Ovary (tissue), 10 donors: ENCODE measurements at places on chromosomes 12 and 14.

DNA sequence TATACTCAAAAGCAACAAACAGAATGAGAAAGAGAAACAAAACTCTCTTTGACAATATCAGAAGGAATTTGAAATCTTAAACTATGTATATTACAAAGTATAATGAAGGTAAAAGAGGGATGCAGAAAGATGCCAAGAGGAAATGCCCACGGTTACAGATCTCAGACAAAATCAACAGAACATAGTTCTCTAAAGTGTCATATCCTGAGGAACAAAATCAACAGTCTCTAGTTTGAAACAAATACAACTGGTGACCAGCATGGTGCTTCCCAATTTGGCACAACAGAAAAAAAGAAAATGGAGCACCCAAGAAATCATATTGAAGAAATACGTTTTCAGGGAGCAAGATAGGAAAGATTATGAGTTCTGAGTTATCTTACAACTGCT, 116.5 kb downstream of the METTL25 start:
- DNase-seq, result no peak

DNA sequence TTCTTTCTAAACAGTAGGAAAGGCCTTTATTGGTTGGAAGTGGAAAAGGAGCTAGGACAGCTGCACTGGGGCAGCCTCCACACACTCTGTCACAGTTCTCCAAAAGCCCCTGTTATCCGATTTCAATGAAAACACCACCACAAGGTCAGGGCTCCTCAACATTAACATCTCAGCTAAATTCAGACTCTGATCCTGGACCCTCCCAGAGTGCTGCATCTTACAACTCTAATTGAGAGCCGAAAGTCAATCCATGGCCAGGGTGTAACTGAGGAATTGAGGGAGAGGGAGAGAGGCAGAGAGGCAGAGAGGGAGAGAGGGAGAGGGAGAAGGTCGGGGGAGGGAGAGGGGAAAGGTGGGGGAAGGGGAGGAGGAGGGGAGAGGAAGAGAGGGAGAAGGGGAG, 32.1 kb downstream of the DICER1 start:
- DNase-seq, result no peak

- no peak for DNase-seq
Measured at GRCh38 chr12:29053567-29053966, 95.5 kb upstream of the FAR2 start.

GRCh38 chr14:23513005-23513817, 38.4 kb downstream of the ZFHX2 start:
- DNase-seq, result no peak

- DNase-seq, result no peak
Measured at GRCh38 chr14:72104011-72104613, 171.9 kb downstream of the RGS6 start.

GRCh38 chr14:101227611-101228594, 324.4 kb upstream of the RTL1 start:
- DNase-seq, result no peak

DNA sequence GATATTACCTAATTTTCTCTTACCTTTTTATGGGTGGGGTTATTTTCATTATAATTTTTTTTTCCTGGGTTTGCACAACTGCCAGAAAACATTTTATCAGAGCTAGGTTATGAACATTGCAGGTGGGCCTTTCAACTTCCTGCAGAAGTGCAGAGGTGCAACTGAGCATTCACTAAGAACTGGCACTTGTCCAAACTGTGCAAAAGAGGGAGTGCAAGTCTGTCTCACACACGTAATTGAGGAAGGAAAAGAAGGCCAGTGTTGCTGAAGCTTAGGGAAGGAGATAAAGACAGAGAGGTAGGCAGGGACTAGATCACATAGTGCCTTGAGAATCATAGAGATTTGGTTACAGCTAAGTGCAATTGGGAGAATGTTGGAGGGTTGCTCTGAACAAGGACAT, 14.1 kb upstream of the AMN1 start:
- no peak for DNase-seq

GRCh38 chr14:24734917-24735500, 101.0 kb upstream of the GZMB start:
- no peak for DNase-seq

GRCh38 chr12:65343801-65344200, 65.3 kb downstream of the MSRB3 start:
- DNase-seq, result no peak

DNA sequence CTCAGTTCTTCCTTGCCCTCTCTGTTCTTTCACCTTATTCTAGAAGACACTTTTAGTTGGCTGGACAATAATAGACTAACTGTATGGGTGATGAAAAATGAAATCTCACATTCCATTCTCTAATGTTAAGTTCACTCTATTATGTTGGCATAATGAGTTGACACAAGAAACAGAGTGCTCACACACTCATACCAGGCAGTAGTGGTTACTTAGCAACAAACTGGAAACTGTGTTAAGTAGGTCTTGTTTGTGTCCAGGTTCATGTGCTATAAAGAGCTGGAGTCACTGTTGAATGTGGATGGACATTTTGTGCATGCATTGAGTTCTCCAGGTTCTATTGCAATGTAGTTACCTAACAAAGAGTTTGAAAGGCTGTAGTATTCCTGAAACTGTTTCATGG, 16.9 kb upstream of the PPP4R4 start:
- DNase-seq, result no peak

GRCh38 chr12:130195369-130195768, 33.1 kb downstream of the FZD10 start:
- DNase-seq, result no peak

DNA sequence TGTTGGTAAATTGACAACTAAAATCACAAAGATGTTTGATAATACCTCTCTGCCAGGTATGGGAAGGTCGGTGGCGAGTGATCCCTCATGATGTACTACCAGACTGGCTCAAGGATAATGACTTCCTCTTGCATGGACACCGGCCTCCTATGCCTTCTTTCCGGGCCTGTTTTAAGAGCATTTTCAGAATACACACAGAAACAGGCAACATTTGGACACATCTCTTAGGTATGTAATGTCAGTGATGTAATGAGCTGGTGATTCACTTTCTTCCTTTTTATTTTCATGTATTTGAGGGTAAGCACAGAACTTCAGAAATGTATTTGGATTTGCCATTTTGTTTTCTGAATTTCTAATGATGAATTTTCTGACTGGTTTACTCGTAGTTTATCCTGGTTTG, 42.6 kb upstream of the LRTM2 start:
- DNase-seq, result no peak

- DNase-seq, result no peak
Measured at GRCh38 chr14:82655770-82656169, 1122.1 kb upstream of the SEL1L start.

DNA sequence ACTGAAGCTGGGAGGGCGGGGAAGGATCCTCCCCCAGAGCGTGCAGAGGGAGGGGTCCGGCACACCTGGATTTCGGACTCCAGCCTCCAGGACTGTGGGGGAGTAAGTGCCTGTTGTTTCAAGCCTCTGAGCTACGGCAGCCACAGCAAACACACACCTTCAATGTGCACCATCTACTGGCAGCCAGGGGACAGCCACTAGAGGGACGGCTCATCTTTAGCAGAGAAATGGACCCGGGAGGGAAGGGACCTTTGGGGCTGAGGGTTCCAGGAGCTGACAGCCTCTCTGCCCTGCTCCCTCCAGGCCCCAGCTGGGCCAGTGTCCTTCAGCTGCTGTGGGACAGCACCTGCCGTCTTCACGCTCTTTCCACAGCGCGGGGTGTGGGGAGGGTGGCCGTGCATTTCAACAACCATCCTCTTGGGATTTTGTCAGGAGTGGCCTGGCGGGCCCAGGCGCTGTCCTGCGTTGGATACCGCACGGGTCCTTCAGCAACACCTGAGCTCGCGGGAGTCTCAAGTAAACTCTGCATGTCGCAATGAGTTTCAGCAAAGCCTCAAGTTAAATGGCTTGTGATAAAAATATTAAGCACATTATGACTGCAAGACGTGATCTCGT, 209.2 kb upstream of the C14orf180 start:
- DNase-seq, result no peak

DNA sequence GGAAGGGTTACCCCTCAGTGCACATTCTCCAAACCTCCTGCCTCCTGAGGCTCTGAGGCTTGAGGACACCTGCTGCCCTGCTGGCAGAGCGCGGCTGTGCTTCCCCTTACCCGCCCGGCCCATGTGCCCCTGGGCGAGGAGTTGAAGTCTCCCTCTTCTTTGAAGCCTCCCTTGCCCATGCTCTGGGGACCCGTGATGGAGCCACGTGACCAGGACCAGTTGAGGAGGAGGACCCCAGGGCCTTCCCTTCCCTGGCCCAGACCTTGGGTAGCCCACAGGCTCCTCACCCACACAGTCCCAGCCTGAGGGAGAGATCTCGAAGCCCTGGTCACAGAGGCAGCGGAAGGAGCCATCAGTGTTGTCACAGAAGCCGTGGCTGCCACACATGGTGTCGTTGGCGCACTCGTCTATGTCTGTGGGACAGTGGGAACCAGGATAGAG, 12.9 kb downstream of the ISCA2 start:
- no peak for DNase-seq

GRCh38 chr14:89364316-89364715, 52.7 kb downstream of the FOXN3 start:
- DNase-seq, result no peak

DNA sequence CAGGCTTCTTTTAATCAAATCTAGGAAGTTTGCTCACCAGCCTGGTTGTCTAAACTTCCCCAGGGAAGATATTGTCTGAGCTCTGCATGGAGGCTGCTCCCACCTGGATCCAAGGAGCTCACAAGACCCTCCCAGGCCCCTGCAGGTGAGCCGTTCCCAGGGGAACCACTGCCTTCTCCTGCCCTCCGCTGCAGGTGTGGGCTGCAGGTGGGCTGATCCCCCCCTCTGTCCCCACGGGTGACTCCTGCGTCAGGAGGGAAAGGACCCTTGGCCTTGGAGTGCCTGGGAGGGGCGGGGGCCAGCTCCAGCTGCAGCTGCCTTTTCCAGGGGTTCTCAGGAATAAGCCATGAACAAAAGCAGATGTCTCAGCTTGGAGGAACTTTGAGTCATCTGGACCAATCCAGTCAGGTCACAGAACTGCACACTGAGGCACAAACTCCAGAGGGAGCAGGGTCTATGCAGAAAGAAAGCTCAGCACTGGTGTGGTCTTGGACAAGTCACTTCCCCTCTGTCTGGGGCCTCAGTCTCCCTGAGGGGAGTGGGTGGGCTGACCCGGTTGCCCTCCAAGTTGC, 246.6 kb upstream of the RTL1 start:
- no peak for DNase-seq

- DNase-seq, result no peak
Measured at GRCh38 chr14:93980456-93981201, 4.3 kb upstream of the ASB2 start.

DNA sequence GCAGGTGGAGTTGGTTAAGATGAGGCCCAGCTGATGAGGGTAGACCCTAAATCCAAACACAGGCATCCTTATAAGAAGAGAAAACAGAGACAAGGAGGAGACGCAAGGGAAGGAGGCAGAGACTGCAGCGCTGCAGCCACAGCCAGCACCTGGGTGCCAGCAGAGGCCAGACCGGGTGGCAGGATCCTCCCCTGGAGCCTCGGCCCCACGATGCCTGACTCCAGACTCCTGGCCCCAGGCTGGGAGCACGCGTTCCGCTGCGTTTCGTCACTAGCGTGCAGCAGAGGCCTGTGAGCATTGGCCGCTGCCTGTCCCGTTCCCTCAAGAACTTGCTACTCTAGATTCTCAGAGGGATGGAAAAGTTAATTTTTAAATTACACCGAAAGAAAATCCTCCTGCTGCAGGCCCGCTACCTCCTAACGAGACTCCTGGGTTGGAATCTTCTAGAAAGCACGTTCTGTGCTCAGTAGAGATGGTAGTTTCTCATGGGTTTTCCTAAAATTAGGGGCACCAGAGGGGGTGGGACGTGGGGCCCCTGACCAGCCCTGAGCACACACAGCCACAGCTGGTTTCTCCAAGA, 57.7 kb upstream of the FBRSL1 start:
- no peak for DNase-seq

DNA sequence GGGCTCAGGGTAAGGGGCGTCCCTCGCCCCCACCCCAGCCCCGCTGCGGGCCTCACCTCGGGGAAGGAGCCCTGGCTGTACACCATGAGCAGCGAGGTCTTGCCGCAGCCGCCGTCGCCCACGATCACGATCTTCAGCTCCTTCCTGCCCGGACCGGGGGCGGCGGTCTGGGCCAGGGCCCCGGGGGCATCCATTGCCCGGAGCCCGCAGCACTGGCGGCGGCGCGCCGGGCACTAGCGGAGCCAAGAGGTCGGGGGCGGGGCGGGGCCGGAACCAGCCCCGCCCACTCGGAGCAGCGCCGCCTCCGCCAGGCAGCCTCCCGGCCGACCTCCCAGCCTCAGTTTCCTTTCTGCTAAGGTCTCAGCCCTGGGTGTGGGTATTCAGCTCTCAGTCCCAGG, at the start of gene RHOF:
Gene RHOF (minus strand): TSS at position 249 of the 398 bp plus-strand sequence. CDS start 55 bp downstream, at position 194.
- DNase-seq, result peak; percentile 68

DNA sequence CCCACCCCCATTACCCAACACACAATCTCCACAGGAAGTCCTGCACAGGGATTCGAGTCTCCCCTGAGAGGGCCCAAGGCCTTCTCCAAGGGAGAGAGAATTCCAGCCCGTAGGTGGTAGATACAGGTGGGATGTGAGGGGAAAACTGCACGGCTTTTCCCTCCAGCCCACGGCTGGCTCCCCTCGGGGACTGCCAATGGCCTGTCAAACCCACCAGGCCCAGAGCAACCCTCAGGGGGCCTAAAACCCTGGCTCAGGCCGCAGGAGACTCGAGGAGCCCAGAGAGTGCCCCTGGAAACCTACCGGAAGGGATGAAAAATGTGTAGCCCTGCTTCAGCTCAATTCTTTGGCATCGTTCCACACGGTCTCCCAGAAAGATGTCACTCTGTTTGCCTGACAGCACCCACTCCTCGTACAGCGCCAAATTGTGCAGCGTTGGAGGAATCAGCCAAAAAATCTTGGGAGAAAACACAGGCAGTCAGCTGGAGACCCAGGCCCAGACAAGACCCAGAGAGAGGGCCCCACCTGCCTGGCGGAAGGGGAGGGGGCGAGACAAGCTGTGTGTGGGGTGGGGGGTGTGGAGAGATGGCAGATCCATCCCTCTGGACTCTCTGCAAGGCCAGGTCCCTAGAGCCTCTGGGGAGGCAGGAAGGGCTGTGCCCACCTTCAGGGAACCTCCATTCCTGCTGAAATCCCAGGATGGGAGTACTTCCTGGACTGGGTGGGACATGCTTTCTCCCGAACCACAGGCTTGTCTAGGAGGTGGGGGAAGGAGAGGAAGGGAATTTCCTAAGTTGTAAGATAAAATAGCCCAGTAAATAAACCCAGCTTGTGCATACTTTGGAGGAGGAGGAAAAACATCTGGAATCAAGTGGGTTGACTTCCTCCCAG, 48.1 kb downstream of the KDM2B start:
- DNase-seq, result peak; percentile 34
